ENCODE measurements at places on chromosomes 6 and 20.

DNA sequence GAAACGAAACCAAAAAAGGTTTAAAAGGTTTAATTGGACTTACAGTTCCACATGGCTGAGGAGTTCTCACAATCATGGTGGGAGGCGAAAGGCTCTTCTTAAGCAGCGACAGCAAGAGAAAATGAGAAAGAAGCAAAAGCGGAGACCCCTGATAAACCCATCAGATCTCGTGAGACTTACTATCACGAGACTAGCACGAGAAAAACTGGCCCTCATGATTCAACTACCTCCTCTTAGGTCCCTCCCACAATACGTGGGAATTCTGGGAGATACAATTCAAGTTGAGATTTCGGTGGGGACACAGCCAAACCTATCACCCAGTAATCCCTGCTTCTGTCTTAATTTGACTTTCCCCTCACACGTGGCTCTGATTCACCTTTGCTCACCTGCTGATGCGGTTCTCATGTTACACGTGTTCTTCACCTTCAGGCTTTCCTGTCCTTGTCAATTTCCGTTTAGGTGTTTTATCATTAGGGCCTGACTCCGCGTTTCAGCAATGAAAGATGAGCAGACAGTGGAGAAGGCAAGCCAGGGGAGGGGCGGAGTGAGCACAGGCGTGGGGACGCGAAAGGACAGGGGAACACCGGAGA is 57.1 kb downstream of the AGPAT4 start:
- no peak for DNase-seq

GRCh38 chr6:106727480-106728149 is 98.2 kb downstream of the QRSL1 start:
- no peak for DNase-seq

GRCh38 chr6:28105245-28105639 is 19.2 kb upstream of the ZSCAN16 start:
- DNase-seq: no peak

DNA sequence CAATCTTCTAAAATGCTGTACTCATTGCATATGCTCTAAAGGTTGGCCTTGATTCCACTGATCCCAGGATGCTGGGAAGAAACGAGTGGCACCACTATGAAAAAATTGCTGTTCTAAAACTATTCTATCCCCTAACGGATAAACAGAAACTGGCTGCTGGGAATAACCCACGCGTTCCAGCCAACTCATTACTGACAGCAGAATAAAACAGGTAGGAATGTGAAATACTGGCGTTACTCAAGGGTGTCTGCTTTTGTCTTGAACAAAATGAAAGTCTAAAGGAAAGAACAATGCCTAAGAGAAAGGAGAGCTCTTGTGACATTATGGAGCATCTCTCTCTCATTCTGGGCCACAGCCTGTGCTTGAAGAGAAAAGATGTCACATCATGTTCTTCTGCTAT is 26.1 kb downstream of the GPR63 start:
- no peak for DNase-seq

DNA sequence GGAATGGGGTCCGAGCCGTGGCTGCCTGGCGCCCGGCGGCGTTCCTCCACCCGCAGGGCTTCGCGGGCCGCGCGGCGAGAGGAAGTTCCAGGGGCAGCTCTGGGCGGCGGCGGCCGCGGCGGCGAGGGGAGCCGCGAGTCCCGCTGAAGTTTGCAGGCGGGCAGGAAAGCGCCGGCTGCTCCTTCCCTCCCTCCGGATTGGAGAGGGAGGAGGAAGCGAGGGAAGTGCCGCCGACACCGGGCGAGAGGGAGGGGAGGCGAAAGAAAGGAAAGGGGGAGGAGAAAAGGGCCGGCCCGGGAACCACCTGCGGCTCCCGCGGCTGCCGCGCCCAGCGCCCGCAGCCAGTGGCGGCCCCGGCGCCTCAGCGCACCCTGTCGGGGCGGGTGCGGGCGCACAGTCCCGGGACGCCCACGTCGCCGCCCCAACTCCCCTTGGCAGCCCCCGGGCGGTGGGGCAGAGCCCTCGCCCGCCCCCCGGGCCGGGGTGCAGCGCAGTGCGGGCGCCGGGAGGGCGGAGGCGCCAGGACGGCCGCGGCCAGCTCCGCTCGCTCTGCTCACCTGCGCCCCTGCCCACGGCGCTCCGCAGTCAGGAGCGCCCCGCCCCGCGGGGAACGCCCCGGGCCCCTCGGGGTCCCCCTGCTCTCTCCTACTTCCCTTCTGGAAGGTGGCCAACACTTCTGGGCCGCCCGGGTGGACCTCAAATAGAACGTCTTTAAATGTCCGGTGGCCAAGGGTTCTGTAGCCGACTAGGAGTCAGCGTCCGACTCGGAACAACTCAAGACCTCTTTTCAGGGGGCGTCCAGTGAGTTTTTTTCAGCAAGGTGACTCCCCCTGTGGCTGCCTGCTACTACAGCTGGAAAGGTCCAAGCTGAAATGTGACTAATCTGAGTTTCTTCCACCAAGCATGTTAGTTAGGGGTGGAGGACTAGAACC is 80.3 kb upstream of the CCDC28A start:
- DNase-seq: no peak

GRCh38 chr6:129667621-129668020 is 42.4 kb downstream of the ARHGAP18 start:
- DNase-seq: no peak

GRCh38 chr6:168774381-168774780 is 333.4 kb downstream of the SMOC2 start:
- no peak for DNase-seq

- DNase-seq: no peak
Observed at GRCh38 chr6:145823328-145823944, 8.8 kb upstream of the FBXO30 start.

GRCh38 chr20:38418509-38419204 is 16.5 kb downstream of the SNHG17 start:
- no peak for DNase-seq

DNA sequence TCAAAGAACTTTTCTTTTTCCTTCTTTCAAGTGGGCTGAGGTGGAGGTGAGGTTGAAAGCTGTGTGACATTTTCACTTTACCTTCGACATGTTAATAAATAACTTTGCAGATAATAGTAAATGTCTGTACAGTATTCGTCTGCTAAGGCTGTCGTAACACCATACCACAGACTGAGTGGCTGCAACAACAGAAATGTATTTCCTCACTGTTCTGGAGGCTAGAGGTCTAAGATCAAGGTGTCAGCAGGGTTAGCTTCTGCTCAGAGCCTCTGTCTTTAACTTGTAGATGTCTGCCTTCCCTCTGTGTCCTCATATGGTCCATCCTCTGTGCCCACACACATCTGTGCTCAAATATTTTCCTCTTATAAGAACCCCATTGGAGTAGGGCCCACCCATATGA is 14.9 kb downstream of the PHACTR2 start:
- DNase-seq: no peak

GRCh38 chr6:31042806-31043205 is 32.5 kb downstream of the MUC22 start:
- peak; percentile 4 for DNase-seq

DNA sequence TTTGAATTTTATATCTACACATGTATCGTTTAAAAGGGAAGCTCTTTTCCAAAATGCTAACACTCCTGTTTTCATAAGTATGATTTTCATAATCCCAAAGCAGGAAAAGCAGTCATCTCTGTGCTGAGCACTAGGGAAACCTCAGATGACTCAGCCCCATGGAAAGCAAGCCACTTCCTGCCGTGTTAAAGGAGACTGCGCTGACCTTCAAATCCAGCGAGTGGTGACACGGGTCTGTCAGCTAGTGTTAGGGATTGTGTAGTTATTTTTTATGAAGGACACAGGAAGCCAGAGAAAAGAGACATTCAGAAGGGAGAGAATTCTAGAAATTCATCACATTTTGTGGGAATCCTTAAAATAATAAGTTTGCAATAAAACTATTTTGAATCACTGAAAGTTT is 57.0 kb upstream of the CD93 start:
- DNase-seq: no peak

- no peak for DNase-seq
Observed at GRCh38 chr6:163738304-163738703, 323.8 kb downstream of the QKI start.

- DNase-seq: no peak
Observed at GRCh38 chr6:130365166-130366106, at the start of gene TMEM200A. TMEM200A (plus strand) TSS chr6:130366017; CDS start chr6:130440423, 74,406 bp downstream.

GRCh38 chr6:95159557-95159956 is 417.8 kb upstream of the MANEA start:
- no peak for DNase-seq

DNA sequence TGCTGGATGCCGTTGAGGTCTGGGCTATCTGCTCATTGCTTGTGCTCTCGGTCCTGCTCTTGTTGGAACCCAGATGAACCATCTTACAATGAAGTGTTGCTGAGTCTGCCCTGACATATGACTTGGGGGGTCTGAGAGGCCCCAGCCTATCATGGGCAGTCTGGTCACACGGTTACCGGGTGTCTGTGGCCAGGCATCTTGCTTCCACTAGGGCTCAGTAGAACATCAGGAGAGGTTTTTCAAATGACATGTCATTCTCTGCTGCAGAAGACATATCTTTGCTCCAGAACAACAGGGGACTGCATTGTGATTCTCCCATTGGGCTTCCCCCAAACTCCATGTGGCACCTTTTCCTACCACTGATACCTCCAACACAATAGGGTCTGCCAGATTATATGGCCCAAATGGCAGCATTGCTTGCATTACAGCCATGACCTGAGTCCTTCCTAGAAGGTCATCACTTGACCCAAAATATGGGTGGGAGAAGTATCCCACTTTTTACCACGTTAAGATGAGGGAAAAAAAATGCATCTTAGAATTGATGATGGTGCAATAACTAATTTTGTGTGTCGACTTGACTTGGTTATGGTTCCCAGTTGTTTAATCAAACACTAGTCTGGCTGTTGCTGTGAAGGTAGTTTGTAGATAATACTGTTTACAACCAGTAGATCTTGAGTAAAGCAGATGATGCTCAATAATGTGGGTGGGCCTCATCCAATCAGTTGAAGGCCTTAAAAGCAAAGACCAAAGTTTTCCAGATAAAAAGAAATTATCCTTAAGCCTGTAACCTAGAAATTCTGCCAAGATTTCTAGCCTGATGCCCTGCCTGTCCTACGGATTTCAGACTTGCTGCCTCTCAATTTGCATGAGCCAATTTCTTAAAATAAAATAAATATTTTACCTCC is 241.0 kb downstream of the QKI start:
- DNase-seq: no peak

- DNase-seq: no peak
Observed at GRCh38 chr6:24990236-24990845, 54.6 kb upstream of the RIPOR2 start.

DNA sequence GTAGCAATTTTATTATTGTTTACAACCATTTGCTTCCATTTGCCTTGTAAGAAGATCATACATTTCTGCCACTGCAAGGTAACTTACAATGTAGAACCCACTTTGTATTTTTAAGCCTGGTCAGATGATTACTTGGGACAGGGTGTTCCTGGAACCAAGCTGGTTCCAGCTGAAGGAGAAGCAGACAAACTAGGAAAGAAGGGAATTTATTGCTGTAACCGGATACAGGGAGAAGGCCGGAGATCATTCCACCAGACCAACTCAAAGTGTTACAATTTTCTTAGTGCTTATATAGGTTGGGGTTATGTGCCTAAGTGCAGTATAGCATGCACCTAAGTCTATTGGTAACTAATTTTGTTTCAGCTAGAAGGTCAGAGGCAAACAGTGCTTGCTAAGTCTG is 104.4 kb downstream of the MANEA start:
- DNase-seq: no peak

DNA sequence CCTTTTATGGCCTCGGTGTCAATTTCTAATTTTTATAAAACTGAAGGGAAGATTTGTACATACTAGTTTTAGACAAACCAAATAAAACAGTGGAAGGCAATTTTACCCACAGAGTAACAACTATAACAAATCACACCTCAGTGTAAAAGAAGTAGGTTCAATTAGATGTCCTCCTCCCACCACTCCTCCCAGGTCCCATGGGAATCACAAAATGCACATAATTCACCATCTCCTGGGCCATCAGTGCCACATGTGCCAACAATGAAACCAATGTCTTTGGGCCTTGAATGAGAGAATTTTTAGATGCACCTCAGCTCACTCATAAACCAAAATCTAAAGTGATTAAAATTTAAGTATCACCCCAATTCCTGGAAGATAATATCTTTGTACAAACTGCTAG is 267.8 kb downstream of the BTBD9 start:
- DNase-seq: no peak

DNA sequence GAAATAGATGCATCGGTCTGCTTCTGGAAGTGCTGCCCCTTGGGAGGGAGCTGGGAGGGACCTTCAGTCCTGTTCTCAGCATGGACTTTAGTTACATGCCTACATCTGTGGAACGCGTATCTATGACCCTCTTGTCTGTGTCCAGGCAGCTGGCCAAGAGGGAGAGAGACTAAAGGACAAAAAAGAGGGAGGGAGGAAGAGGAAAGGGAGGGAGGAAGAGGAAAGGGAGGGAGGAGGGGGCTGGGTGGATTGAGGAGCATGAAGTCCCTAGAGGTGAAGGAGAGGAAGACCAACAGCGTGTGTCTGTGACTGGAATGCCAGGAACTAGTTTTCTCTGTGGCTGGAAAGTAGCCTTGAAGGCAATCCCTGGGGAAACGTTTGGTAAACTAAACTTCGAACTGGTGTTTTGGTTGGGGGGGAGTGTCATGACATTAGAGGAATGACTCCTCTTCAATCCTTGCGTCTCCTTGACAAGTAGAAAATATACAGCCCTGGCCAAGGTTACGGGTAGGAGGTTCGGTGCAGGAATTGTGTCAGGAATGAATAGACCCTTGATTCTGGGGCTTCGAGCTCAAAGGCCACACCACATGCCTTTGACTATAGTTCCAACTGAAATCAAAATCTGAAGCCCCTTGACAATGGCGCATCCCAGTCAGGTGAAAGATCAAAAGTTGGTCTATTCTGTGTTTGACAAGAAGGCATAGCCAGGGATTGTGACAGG is 52.0 kb upstream of the PLEKHG1 start:
- no peak for DNase-seq

DNA sequence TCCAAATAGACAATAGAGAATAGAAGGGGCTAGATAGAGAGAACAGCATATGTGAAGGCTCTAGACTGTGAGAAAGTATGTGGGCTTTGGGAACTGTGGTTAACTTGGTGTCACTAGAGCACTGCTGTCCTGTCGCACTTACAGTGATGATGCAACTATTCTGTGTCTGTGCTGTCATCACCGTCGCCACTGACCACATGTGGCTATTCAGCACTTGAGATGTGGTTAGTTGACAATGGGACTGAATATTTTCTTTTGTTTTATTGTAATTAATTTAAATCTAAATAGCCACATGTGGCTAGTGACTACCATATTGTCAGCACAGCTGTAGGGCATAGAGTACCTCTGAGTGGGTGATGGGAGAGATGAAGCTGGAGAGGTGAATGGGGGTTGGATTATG is 39.0 kb upstream of the IFNGR1 start:
- no peak for DNase-seq

DNA sequence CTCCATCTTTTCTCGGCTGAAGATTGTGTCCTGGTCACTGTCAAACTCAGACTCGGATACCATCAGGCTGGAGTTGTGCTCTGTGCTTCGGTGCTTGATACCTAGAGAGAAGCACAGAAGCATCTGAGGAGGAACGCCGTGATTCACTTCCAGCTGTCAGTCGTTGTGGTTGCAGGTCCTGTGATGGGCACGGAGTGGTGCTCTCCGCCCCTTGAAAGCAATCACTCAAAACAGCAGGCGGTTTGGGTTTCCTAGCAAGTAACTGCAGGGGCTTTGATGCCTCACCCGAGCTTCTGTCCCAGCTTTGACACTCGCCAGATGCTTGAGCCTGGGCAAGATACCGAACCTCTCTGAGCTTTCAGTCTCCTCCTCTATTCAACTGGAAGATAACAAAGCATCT is 52.5 kb downstream of the ALDH5A1 start:
- DNase-seq: peak; percentile 4

GRCh38 chr6:31621320-31621939 is 915 bp downstream of the PRRC2A start:
- no peak for DNase-seq

- DNase-seq: no peak
Observed at GRCh38 chr6:123447315-123447937, 189.3 kb downstream of the TRDN start.
